GM12878 (cell line): ENCODE measurements at places on chromosomes 5 and 9. TPM values are rescaled to one million over a fixed set of nuclear protein-coding genes. Genes with fewer than 3 reads are reported as not detected.

- no peak for DNase-seq
These were observed 184.4 kb upstream of the OR13F1 start for GRCh38 chr9:104319685-104320084.

SMIM33 gene
- total RNA-seq: not detected in 2 replicates

GRCh38 chr9:121160025-121160424 is 41.6 kb downstream of the RAB14 start:
- DNase-seq: no peak

GRCh38 chr5:96844481-96844990 is 31.8 kb upstream of the ERAP2 start:
- DNase-seq: no peak

GRCh38 chr9:18438300-18438925 is 35.5 kb upstream of the ADAMTSL1 start:
- no peak for DNase-seq
